ENCODE measurements at places on chromosomes 4 and X.

DNA sequence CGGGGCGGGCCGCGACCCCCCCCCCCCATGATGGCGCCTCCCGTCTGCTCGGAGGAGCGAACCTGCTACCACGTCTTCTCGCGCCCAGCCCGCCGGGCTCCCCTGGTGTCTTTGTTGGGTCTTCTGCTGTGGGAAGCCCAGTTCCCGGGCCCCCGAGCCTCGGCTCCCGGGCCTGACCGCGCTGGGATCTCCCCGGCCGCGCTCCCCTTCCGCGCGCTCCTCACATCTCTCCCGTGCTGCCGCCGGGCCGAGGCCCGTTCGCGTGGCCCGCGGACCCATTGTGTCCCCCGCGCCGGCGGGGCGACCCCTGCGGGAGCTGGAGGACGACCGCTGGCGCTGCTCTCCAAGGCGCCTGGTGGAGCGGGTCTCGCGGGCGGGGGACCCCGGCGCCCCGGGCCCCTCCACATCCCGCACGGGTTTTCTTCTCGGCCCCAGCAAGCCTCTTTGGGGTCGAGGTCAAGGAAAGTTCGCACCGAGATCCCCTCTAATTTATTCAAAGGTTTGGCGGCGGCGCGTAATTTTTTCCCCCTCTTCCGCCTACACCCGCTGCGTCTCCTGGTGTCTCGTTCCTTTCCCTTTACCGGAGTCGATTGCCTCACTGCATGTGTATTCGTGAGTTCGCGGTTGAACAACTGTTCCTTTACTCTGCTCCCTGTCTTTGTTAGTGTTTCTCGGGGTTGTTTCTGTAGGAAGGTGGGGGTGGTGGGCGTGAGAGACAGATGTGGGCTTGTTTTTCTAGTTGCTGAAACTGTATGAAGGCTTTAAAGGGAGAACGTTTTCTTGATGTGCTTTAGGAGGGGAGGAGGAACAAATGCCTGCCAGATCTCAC, 770 bp downstream of the SMAD1 start:
- peak; percentile 3 for DNase-seq

DNA sequence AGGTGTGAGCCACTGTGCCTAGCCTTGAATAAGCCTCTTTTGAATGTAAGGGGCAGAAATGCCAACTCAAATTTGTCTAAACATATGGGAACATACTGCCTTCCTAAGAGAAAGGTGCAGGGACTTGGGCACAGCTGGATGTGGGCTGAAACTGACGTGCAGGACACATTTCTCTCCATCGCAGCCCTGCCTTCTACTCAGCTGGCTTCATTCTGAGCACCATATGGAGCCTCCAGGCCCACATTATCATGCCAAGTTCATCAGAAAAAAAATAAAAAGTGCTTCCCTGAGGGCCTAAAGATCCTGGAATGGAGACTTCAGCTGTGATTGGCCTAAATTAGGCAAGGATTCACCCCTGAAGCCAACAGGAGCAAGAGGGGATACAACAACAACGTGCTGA, 386.2 kb downstream of the RAB28 start:
- DNase-seq, result no peak

GRCh38 chrX:136619899-136620505, 28.0 kb upstream of the CD40LG start:
- peak; percentile 53 for DNase-seq

DNA sequence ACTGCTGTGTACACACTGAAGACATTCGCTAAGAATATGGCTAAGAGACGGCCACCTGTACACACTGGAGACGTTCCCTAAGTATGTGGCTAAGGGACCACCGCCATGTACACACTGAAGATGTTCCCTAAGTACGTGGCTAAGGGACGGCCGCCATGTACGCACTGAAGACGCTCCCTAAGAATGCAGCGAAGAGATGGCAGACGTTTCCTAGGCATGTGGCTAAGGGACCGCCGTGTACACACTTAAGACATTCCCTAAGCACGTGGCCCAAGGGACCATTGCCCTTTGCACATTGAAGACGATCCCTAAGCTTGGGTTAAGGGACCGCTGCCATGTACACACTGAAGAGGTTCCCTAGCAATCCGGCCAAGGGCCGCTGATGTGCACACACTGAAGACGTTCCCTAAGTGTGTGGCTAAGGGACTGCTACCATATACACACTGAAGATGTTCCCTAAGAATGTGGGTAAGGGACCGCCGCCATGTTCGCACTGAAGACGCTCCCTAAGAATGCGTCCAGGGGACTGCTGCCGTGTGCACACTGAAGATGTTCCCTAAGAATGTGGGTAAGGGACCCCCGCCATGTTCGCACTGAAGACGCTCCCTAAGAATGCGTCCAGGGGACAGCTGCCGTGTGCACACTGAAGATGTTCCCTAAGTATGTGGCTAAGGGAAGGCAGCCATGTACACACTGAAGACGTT, 36.7 kb downstream of the DHRSX start:
- DNase-seq, result no peak

DNA sequence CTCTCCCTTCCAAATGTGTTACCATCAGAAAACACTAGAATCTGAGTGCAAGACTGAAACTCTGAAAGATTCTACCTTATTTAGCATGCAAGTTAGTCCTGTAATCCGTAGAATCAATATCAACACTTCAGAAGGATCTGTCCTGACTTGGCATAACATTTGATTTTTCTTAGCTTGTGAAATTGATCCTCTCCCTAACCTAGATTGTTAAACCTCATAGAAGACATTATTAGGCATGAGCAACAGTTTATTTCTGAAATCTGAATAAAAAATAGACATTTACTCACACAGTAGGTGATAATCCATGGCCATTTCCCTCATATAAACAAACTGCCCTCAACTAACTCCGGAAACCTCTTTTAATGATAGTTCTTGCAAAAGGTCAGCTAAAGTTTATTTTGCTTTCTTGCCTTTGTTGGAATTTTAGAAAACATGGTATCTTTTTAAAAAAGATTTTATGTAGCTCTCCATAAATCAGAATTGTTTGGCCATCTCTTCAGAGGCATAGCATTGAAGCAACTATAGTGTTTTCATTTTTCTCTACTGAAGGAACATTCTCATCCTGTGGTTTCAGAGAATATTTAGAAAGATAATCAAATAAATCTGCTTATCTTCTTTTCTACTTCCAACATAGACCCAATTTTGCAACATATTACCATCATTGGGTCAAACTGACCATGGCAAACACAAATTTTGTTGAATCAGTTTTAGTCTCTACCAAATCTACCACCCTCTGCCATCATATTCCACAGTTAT, 38.5 kb upstream of the PDLIM5 start:
- no peak for DNase-seq

DNA sequence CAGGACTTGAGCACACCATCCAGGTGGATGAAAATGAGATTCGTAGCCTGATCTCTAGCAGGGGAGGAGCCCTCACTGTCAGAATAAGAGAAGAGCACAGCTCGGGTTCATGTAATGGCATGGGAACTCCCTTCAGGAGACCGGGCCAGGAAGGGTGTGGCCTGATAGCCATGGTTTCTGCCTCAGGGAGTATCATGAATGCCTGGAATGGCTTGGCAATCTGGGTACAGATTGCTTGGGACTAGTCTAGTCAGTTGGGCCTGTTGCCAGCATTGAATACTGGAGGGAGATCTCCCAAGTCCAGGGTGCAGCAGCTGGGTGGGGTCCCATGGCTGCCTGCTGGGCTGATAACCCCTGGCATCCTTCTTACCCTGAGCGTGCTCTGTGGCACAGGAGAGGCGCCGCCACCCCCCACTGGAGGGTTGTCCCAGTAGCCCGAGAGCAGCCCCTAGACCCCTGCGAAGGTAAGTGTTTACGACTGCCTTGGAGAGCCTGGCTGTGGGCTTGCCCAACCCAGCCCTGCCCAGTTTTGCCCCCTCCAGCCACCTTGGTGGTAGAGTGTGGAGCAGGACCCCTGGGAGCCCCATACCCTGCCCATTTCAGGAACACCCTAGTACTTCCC, 298.8 kb downstream of the TEX13A start:
- DNase-seq, result no peak

- DNase-seq, result no peak
Measured at GRCh38 chr4:52910115-52910514, 48.0 kb downstream of the RASL11B start.

GRCh38 chr4:168480931-168481611, 779 bp upstream of the DDX60L start:
- DNase-seq, result peak; percentile 78

GRCh38 chr4:47194036-47194737, 162.8 kb downstream of the GABRB1 start:
- no peak for DNase-seq

- no peak for DNase-seq
Measured at GRCh38 chr4:14984448-14984847, 17.8 kb upstream of the CPEB2 start.

DNA sequence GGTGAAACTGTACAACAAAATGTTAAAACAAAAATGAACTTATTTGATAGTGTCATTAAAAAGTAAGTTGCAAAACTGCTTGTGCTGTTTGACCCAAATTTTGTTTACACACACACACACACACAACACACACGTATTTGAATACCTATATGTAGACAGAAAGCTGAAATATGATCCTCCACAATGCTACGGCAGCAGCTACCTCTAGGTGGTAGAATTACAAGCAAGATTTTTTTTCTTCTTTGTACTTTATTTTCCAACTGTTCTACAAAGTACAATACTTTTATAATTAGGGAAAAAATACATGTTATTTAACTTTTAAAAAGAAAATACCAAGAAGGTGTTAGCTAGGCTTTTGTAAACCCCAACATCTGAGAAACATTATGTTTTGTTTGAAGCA, 1.2 kb downstream of the CYTL1 start:
- DNase-seq, result no peak

GRCh38 chr4:18020145-18020670, 1.3 kb downstream of the LCORL start:
- peak; percentile 8 for DNase-seq

- no peak for DNase-seq
Measured at GRCh38 chr4:118335324-118335723, 17.5 kb downstream of the PRSS12 start.

DNA sequence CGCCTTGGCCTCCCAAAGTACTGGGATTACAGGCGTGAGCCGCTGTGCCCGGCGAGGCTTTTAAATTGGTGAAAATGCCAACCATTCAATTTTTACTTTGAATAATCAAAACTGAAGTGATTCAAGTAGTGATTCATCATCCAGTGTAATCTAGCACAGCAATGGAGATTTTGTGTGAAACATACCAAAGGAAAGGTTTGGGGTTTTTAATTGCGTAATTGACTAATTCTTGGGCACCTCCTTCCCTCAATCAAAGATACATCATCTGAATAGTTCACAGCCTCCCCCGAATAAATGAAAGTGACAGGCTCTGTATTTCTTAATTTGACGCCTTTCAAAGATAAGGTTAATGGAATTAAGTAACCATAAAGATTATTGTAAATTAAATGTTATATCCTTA, 69.0 kb downstream of the DMD start:
- no peak for DNase-seq

DNA sequence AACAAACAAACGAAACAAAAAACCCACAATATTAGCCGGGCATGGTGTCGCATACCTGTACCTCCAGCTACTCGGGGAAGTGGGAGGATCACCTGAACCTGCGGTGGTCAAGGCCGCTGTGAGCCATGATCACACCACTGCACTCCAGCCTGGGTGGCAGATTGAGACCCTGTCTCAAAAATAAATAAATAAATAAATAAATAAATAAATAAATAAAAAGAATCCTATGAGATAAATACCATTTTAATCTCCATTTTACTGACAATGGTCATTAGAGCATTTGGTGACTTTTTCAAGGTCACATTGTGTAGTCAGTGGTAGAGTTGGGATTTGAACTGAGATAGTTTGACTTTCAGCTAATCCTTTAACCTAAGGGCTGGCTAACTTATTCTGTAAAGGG, 11.4 kb downstream of the TRPC5 start:
- DNase-seq, result no peak

DNA sequence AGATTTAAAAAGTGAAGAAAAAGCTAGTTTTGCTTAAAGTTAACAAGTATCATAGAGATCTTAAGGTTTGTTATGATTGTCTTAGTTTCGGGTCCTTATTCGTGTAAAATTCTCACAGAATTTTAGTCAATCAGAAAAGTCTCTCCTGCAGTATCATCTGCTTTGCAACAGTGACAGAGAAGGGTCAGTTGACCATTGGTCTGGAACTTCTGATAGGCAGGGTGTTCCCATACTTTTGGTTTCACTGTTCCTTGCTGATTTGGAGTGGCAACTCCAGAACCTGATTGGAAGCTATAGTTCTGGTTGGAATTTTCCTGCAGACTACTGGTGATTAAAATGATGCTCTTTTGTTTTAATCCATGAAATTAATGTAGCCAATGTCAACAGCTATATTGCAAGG, 1.8 kb downstream of the IL15 start:
- no peak for DNase-seq

- DNase-seq, result no peak
Measured at GRCh38 chrX:80285131-80285773, 135.0 kb upstream of the TENT5D start.

DNA sequence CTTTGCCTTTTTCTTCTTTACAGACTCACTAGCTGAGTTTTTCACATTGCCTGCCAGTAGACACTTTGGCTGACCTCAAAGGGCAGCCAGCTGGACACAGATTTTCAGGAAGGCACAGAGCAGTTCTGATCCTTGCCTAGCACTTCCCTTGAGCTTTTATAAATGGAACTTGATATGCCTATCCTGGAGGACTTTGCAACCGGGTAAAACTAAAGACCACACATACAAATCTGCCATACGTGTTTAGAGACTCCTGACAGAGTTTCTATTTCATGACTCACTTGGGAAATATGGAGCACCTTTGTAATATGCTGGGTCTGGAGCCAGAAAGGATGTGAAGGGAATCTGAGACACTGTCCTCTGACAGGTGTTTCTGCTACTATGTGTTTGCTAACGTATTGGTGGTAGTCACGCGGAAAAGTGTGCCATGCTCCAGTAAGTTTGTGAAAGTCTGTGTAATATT, 56.7 kb upstream of the RASSF6 start:
- no peak for DNase-seq

- DNase-seq, result no peak
Measured at GRCh38 chrX:38214551-38215531, 5.8 kb downstream of the SRPX start.

- no peak for DNase-seq
Measured at GRCh38 chr4:101850698-101851097, 60.2 kb downstream of the BANK1 start.

DNA sequence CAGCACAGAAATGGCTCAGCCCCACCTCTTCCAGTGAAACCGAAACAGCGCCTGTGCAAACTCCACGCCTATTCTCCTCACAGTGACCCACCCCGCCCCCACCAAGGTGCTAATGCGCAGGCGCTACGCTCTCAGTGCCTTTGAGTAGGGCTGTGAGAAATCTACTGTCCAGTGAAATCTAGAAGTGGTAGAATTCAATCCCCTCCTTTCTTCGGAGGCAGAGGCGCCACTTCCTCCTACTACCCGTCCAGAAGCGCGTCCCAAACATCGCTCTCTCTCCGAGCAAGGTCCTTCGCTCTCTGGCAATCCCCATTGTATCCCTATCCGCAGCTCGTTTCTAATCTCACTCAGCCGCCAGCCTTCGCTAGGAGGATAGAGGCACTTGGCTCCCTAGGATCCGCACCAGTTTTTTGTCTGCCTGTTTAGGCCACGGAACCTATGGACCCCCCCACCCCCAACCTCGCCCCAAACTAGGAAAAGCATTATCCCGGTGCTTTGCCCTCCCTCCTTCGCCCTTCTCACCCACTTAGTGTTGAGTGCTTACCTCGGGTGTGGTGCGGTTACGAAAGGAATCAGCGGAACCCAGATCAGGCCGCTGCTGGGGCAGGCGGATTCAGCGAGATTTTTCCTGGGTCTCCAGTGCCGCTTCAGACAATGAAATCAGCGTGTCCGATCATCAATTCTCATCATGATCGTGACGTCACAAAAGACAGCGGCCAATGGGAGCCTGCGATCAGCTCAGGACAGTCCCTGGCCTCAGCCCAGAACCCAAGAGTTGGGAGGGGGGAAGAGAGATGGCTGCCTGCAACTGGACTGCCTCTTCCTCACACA, at the start of gene HDX:
TSS of gene HDX (minus strand) at position 656 of the 831 bp plus-strand sequence. CDS start 27,056 bp downstream, outside the sequence.
- DNase-seq, result peak; percentile 76
